ENCODE measurements at places on chromosomes 5 and 9.

GRCh38 chr9:126347093-126347492 lies 20.5 kb downstream of the MVB12B start:
- DNase-seq = no peak

DNA sequence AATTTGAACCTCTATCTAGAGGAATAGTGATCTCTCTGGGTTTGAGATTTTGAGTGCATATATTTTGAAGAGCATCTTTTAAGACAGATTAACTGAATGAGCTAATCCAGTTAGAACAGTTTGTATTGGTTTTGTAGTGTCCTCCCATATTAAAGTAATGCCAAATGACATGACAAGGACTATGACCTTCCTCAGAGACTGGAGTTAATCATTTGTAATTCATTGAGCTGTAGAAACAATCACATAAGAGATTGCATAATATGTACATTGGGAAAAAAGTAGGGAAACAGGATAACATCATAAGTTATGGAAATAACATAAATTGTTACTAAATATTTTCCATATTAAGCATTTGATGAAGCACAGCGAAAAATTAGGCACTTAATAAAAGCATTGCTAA lies 45.8 kb upstream of the PRDM9 start:
- DNase-seq = no peak

DNA sequence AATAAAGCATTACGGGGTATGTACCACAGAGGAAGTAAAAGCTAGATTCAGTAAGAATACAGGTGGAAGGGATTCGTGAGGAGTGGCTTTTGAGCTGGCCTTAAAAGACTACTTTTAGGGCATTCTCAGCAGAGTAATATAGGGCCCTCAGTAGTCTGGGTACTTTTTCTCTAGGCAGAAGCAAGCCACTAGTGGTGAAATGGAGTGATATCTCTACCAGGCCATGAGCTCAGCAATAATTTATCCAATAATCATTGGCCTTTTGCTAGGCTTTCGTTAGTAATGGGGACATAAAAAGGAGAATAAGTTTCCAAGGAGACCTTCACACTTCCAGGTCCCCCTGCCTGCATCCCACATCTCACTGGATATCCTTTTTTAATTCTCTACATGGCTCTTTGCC lies 1.7 kb downstream of the POLR3G start:
- DNase-seq = no peak

DNA sequence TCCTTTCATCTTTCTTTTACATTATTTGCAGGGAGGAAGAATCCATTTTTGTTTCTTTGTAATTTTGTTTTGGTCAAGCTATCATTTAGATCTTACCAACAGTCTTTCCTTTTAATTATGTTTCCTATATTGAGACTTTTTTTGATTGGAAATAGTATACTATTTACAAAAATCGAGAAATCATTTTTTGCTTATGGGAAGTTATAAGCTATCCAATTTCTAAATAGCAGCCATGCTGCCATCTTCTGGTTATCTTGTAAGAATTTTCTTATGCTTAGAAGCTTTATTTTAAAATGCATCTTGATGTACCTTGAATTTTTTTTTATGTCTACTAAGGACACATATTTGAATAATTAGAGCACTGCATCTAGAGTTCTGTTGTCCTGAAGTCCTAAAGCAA lies 821.2 kb downstream of the PTPRD start:
- DNase-seq = no peak

- no peak for DNase-seq
Measured at GRCh38 chr9:84141741-84142370, 161.3 kb downstream of the RMI1 start.

DNA sequence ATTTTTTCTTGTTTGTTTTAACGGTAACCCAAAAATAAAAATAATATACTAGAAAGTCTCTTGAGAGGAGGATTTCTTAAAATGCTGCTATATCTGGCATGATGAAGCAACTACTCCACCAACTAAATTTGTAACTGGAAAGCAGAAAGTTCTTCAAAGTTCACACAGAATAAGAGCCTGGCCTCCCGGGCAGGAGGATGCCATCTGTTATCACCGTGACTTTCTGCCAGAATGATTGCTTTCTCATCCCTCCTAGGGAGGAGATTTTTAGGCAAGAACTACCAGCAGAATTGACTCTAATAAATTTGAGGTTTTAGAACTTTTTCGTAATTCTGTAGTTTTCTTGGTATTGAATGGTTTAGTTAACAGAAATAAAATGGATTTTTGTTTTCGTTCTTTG lies 464.6 kb upstream of the ACTBL2 start:
- peak; percentile 41 for DNase-seq

- no peak for DNase-seq
Measured at GRCh38 chr9:94773655-94774054, 47.2 kb downstream of the AOPEP start.

GRCh38 chr5:150119421-150120061 lies 33.2 kb upstream of the CSF1R start:
- no peak for DNase-seq

DNA sequence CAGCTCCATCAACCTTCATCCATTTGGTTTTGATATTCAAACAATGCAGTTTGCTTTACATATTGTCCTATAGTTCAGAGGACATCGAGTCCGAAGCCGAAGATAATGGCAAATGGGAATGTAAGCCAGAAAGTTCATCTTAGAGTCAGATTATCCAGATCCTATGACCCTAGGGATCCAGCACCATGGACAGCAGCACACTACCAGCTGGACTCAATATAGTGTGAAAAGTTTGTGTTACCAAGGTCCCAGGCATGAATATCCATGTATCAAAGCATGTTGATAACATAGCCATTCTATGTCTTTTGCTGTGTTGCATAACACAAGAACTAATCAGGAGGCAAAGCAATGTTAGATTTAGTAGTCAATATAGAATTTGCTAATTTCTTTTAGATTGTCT lies 46.3 kb downstream of the FSTL4 start:
- DNase-seq = peak; percentile 9

DNA sequence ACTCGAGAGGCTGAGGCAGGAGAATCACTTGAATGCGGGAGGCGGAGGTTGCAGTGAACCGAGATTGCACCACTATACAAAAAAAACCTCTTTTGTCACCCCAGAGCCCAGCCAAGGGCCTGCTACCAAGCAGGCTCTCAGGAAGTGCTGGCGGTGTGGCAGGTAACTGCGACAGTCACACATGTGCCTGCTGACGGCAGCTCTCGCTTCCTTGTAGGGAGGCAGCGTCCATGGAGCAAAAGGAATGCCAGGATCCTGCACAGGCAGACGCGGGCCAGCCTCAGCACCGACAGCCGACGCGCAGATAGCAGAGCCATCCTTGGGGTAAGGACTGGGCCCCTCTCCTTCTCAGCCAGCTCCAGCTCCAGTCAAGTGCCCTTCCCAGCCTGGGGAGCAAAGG lies 3.9 kb downstream of the LRRC8A start:
- no peak for DNase-seq

DNA sequence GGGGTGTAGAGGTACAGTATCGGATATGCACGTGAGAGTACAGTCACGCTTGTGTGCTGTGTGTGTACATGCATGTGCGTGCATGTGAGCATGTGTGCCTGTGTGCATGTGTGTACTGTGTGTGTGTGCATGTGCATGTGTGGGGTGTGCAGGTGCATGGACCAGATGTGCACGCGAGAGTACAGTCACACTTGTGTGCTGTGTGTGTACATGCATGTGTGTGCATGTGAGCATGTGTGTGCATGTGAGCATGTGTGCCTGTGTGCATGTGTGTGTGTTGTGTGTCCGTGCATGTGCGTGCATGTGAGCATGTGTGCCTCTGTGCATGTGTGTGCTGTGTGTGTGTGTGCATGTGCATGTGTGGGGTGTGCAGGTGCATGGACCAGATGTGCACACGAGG lies 10.3 kb downstream of the SLC6A19 start:
- no peak for DNase-seq

DNA sequence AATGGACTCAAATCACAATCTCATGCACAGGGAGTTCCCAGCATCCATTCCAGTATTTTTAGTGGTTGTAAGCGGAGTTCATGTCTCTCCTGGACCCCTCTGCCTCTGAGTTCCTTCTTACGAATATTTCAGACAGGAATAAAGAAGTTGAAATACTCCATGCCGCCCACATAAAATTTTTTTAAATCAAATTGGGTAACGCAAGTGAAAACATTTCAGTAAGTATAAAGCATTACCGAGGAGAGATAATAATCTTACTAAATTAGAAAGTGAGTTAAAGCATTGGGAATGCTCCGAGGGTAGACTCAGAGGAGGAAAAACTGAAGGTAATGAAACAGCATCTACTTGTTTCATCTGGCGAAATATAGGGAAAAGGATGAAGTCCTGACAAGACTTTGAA lies 317.6 kb downstream of the ARRDC3 start:
- DNase-seq = no peak

DNA sequence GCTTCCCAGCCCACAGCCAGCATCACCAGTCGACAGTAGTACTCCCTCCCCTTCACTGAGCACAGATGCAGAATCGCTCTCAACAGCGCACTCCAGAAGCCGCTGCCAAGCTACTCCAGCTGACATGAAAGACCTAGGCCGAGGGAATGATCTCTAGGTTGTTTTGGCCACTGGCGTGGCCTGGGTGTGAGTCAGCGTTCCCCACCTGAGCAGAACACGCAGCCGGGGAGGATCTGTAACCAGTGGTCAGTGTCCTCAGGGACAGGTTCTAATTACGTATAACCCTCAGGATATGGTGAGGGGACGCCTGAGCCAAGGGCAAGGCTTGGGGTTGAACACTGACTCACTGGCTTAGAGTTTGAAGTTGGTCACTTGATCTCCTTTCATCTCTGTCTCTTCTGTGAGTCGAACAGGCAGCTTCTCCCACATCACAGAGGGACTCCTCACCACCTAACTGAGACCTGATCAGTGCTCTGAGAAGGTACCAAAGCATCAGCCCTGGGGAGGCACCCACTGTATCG lies 76.9 kb upstream of the IL17B start:
- peak; percentile 65 for DNase-seq

- no peak for DNase-seq
Measured at GRCh38 chr5:4083591-4084337, 488.1 kb downstream of the IRX1 start.

Data from AG10803 (cell line).